ENCODE measurements at places on chromosomes 16 and 17.

GRCh38 chr17:3022197-3022596 lies 41.2 kb downstream of the OR1D5 start:
- no peak for DNase-seq

GRCh38 chr17:51000835-51001638 lies 119.6 kb downstream of the SPAG9 start:
- DNase-seq = peak; percentile 47

DNA sequence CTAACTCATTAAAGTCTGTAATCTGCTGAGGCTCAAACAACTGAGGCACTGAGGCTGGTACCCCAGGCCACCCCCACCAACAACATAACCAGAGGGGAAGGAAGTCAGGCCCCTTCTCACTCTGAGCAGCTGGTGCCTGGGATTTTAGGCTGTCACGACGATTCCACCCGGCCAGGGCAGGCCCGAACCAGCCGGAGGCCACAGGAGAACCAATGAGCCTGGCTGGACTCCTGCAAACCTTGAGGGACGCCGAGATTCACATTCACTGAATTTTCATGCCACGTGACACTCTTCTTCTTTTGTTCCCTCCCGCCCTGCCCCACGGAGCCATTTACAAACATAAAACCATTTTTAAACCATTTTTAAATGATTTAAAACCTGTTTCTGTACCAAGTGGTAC lies 48.1 kb downstream of the RPH3AL start:
- no peak for DNase-seq

GRCh38 chr17:14499976-14500375 lies 199.1 kb downstream of the HS3ST3B1 start:
- no peak for DNase-seq

Measured in SK-N-MC (cell line).